T-helper 17 cell (primary cell): ENCODE measurements at places on chromosomes 12 and 14.

DNA sequence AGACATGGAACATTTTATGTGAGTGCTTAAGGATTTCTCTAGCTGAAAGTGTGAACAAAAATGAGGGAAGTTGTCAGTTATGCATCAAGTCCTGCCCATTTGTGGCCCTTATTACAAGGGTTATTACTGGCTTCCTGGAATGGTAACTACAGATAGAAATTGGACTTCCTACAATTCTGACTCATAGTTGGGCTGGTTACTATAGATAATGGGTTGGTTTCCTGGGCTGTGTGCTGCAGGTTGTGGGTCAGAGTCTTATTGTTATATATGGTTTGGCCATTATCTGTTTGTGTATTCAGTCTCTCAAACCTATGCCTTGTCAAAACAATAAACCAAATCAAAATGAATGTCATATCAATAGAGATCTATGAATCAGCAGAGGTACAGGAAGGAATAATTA is 313.7 kb downstream of the ADAMTS20 start:
- no peak for DNase-seq

DNA sequence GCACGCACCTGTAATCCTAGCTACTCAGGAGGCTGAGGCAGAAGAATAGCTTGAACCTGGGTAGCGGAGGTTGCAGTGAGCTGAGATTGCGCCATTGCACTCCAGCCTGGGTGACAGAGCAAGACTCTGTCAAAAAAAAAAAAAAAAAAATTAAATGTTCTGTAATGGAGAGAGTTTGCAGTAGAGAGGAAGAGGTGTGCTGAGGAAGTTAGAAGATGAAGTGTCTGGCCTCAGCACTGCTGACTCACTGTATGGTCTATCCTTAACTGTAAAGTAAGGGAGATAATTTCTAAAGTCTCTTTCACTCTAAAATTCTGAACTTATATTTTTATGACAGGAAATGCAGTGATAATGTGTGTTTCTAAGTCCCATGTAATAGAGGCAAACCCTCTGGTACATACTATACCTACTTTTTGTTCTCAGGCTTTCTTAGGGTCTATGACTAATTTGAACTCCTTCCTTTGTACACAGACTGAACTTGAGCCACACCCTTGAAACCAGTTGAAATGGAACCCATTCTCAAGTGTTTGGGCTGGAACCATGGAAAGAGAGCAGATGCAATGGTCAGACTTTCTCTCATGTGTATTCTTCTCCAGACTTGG is 278.1 kb upstream of the FAR2 start:
- DNase-seq, result no peak

- DNase-seq, result no peak
Measured at GRCh38 chr12:92951006-92951405, 21.9 kb upstream of the EEA1 start.

DNA sequence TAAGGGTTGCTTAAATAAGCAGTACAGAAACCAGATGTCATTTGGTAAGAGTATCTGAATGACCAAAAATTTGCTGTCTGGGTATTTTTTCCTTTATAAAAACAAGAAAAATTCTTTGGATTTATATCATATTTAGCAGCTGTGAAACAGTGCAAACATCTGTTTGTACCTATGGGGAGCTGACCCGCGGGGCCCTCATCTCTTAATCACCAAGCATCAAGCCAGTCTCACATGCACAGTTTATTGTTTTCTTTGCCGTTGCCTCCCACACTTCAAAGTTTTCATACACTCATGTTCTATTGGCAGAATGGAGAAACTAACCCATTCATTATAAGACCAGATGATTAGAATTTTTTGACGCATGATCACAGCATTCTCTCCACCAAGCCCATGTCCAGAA is 142.2 kb downstream of the BMP4 start:
- DNase-seq, result no peak

DNA sequence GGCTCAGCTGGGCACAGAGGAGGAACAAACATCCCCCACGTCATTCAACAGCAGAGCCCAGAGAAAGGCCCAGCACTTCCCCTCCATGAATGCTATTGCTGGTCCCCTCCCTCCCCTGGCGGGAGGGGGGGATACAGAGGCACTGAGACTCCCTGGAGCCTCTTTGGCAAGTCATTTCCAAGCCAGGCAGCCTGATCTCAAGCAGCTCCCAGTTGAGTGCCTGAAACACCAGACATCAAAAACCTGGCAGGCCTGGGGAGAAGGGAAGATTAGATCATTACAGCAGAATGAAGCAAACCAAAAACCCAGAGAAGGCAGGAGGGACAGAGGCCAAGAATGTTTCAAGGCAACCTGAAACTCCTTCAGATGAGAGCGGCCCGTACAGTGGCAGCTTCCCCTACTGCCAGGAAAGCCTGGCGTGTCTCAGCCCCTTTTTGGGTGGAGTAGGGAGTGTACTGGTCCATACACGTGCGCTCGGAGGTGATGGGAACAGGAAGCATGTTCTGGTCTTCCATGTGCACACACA is 92.1 kb downstream of the LRRC74A start:
- DNase-seq, result no peak

- DNase-seq, result no peak
Measured at GRCh38 chr14:60805841-60806430, 71.4 kb downstream of the MNAT1 start.

- DNase-seq, result no peak
Measured at GRCh38 chr14:73239393-73240241, 2.3 kb downstream of the PAPLN start.

- no peak for DNase-seq
Measured at GRCh38 chr12:111178181-111179081, 190.5 kb downstream of the PHETA1 start.

DNA sequence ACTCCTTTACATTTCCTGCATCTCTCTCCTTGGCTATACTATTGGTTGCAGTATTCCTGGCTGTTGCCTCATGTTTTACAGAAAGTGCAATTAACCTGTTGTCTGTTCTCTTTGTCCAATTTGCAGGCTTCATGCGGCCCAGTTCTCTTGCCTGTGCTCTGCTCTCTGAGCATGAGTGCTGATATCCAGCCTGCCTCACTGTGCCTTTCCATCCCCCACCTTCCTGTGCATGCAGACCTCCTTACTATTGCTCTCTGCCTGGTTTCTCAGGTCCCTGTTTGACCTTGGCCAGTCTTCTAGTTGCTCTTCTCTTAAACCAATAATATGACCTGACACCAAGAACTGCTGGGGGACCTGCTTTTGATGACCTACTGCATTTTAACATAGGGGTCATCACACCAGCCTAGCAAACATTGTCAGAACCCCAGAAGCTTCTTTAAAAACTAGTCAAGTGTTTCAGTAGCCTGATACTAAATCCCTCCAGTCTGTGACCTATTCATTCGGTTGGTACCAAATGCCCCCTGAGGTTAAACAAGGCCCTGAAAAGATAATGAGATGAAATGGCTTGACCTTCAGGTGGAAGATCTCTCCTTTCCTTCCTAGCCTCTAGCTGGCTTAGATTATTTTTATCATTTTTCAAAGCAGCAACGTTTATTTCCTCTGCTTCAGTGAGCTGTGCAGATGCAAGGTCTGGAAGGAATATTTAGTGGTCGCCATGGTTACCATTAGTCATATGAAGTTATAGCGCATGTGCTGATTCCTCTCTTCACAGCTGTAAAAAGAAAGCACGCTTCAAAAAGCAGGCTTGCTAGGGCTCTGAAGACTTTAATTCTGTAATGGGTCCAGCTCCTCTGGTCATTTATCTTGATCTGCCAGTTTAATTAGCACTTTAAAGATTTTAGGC is 216.5 kb downstream of the PHLDA1 start:
- DNase-seq, result no peak

DNA sequence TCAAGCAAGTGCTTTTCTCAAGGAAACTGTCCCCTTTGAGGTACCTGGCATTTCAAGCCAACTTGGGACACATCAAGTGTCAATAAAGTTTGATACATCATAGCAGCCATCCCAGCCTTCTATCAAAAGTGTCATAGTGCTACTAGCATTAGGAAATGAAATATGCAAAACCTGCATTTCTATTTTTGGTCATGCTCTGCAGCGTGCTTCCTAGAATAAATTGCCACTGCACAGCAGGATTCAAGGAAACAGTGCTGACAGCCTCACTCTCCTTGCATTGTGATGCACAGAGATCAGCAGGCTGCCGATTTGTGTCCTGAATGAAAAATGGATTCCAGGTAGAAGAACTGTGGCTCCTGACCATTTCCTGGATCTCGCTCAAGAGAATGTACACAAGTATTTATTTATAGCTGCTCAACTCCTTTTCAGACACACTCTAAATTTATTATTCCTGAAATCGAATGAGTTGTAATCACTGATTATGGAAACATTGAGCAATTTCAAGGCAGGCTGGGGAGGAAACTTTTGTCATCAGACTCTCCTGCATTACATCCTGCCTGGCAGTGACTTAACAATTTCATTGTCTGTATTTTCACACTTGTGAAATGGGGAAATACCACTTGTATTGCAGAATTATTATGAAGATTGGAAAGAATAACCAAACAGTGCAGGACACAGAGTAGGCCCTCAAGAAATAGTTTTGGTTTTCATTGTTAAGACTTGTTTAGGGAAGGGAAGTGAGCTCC is 120.9 kb downstream of the SLC38A6 start:
- no peak for DNase-seq
